ENCODE measurements at places on chromosomes 3 and 15. TPM values are rescaled to one million over a fixed set of nuclear protein-coding genes. Genes with fewer than 3 reads are reported as not detected.
A peak's percentile ranks its signal among the peaks of the same experiment; 100 is the strongest.

FBXL22 gene
- 0.87 TPM for polyA plus RNA-seq

DNA sequence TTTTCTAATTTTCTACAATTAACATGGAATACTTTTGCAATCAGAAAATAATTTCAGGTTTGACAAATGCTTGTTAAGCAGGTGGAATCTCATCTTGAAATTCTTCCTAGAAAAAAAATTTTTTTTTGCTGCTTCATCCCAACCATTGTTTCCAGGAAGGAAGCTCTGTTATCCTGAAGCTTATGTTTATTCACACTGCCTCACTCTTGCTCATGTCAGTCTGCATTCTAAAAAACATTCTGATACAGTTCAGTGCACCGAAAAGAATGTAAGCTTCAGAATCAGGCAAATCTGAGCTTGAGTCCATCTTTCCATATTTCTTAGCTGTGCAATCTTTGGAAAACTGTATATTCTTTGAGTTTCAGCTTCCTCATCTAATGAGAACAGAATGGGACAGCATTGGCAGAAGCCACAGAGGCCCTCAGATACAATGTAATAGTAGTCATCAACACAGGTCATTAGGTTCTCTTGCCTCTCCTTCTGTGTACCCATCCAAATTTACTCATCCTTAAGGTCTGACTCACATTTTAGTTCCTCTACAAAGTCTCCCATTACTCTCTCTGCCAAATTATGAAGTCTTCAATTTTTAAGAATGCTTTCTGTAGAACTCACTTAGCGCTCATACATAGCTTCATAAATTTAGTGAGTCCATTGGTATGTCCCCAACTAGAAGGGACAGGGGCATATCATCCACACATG, 881.8 kb upstream of the NR2F2 start:
- DNase-seq, result peak; percentile 46

GRCh38 chr3:3066378-3066777, 43.8 kb downstream of the IL5RA start:
- DNase-seq, result no peak

CCR9 gene
- polyA plus RNA-seq, result not detected

SUCLG2 gene
- 56.8 TPM for polyA plus RNA-seq

DNA sequence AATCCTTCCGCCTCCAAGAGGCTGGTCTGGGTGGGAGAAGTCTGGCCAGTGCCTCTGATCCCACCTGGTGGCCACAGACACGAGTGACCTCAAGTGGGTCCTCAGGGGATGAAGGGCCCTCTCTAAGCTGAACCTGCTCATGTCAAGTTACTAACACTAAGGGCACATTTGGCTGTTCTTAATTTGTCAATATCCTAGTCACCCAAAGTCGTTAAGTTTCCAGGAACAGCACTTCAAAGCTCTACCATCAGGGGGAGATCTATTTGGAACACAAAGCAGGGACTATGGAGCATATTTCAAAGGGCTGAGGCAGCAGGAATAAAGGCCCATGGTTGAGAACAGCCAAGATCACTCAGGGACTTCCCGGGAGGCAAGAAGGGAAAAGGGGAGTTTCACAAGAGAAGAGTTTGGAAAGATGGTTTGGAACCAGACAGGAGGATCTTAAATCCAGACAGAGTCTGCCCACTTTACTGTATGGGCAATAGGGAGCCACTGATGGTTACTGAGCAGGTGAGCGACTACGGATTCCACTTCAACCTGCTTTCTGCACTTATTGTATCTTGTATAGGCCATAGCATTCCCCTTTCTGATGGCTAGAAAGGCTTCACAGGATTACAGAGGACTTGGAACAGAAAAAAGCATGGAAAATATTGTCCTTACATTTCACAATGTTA, 13.7 kb downstream of the OXTR start:
- DNase-seq, result no peak

CFAP44 gene
- polyA plus RNA-seq, result 0.40 TPM

DNA sequence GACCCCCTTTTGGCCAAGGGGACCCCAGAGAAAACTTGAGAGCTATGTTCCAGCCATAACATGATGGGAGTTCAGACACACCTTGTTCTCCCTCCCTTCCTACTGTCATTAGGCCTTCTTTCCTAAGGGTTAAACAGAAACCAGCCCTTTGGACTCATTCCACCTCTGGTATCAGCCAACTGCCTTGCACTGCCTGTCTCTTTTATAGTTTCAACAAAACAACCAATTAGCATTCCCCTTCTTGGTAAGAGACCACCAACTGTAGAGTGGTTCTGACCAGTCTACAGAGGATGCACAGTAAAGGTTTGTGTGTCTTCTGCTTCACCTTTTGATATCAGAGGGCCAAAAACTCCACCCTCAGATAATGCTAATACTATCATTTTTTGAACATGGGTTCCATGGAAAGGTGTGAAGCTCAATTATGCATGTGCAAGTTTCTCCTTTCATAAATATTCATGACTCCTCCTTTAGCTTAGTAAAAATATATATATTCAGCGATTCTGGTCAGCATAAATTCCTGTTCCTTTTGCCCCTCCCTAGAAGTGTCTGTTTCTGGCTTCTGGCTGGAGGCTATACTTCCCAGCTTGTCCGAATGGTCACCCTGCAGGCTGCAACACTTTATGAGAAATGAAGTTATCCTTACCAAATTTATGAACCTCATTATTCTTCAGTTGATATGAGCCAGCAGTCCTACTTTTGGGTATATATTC, 55.9 kb downstream of the SERP1 start:
- no peak for DNase-seq
